ENCODE measurements at places on chromosomes 5 and 9.

DNA sequence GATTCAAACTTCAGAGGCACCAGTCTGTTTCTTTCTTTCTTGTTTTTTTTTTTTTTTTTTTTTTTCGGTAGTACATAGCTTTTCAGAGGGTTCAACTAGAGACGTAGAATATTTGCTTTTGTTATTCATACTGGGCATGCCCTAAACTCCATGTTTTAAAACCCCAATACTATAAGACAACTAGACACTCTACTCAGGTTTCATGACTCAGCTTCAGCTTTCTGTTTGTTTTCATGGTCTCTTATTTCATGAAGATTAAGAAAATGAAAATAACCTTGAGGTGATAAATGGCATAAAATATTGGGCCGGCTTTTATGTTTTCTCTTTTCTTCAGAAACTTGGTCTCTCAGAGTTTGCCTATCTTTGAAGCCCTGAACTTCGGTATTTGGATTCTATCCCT lies 2126.3 kb upstream of the ACO1 start:
- DNase-seq, result no peak

DNA sequence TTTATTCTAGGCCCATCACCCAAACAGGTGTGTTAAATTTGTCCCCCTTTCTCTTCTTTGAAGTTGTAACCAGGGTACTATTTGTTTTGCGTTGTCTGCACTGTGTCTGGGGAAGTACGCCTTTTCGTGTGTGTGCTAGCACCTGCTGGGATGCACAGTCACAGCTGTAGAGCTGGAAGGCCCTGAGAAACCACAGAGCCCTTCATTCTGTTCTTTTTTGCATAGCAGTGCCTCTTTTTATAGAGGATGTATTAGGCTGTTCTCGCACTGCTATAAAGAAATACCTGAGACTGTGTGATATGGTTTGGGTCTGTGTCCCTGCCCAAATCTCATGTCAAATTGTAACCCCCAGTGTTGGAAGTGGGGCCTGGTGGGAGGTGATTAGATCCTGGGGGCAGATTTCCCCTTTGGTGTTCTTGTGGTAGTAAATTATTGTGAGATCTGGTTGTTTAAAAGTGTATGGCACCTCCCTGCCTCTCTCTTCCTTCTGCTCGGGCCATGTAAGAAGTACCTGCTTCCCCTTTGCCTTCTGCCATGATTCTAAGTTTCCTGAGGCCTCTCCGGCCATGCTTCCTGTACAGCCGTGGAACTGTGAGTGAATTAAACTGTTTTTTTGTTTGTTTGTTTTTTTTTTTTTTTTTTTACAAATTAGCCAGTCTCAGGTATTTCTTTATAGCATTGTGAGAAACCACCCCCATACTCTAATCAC lies 14.0 kb downstream of the SEC61B start:
- no peak for DNase-seq

DNA sequence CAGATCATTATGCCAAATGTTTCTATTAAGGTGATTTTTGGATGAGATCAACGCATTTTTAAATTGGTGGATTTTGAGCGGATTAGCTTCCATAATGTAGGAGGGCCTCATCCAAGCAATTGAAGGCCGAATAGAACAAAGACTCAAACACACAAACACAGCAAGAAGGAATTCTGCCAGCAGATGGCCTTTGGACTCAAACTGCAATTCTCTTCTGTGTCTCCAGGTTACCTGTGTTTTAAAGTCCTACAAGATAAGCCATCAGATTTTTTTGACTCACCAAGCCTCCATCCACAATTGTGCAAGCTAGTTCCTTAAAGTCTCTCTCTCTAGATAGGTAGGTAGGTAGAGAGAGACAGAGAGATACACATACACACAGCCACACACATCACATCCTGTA lies 25.5 kb downstream of the CDH6 start:
- no peak for DNase-seq

DNA sequence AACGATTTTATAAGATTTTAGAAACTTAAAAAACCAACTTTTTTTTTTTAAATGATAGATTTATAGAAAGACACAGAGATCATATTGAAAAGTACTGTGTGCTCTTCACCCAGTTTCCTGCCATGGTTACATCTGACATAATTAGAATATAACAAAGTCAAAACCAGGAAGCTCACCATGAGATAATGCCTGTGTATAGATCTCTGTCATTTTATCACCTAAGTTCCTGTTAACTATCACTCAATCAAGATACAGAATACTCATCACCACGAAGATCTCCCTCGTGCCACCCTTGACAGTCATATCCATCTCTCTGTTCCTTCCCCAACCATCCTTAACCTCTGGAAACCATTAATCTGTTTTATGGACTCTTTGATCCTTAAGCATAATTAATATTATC lies 39.1 kb downstream of the POC5 start:
- no peak for DNase-seq

GRCh38 chr5:50900952-50901510 lies 234.6 kb downstream of the PARP8 start:
- no peak for DNase-seq

DNA sequence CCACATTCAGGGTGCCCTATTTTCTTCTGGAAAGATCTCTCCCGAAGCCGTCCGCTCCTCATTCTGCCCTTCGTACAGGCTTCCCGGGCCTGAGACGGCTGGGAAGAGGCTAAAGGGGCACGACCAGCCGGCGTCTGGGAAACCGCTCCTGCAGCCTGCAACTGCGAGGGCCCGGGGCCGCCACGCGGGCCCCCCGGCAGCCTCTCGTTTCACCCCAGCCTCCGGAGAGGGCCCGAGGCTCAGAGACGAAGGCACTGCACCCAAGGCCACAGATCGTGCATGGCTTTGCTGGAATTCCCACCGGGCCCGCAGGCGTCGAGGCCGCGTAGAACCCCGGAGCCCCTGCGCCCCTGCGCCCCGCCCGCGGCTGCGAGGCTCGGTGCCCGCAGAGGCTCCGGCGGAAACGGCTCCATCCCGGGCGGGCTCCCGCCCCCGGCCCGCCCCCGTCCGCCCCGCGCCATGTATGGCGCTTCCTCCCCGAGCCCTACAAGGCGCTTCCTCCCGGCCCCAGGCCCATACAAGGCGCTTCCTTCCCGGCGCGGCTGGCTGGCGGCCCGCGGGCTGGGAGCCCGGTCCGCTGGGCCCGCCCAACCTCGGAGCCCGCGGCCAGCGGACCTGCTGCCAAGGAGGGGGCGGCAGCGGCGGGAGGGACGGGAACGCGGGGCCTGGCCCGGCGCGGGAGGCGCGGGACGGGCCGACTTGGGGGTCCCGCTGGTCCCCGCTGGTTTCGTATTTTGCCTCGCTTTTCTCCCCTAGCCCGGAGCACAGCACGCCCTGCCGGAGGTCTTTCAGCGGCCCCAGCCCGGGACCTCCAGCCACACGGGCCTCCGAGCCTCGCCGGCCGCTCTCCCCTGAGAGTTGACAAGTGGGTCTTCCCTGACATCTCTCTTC lies 26.6 kb downstream of the EGR1 start:
- DNase-seq, result peak; percentile 65

GRCh38 chr5:34550247-34550646 lies 105.9 kb upstream of the RAI14 start:
- DNase-seq, result no peak

GRCh38 chr9:3873818-3874217 lies 348.0 kb upstream of the RFX3 start:
- no peak for DNase-seq

DNA sequence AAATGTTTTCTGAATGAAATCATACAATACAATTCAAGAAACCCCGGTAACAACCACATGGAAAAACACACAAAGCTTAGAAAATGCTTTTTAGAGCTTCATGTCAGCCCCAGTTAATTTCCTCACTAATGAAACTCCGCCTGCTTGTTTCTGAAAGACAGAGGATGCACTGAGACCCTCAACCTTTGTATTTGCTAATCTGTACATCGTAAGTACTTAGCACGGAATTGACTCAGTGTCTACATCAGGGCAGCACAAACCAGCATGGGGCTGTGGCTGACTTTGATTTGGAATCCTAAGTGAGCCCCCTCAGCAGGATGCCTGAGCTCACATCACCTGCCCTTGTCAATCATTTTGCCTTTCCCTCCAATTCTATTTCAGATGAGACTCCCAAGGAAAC lies 499.1 kb upstream of the MPDZ start:
- no peak for DNase-seq

GRCh38 chr9:76032797-76033373 lies 142.4 kb downstream of the PCSK5 start:
- DNase-seq, result no peak

DNA sequence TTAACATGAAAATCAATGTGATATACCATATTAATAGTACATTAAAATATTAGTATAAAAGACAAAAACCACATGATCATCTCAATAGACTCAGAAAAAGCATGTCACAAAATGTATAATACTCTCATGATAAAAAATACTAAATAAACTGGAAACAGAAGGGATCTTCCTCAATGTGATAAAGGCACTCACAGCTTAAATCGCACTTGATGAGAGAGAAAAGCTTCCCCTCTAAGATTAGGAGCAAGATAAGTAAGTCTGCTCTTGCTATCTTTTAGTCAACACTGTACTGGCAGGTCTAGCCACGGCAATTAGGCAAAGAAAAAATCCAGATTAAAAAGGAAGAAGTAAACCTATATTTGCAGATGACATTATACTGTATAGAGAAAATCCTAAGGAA lies 21.8 kb upstream of the MSH3 start:
- DNase-seq, result no peak

- DNase-seq, result no peak
Measured at GRCh38 chr9:133116346-133117231, 4.5 kb downstream of the RALGDS start.

- DNase-seq, result no peak
Measured at GRCh38 chr5:79850316-79850822, 140.7 kb downstream of the MTX3 start.

DNA sequence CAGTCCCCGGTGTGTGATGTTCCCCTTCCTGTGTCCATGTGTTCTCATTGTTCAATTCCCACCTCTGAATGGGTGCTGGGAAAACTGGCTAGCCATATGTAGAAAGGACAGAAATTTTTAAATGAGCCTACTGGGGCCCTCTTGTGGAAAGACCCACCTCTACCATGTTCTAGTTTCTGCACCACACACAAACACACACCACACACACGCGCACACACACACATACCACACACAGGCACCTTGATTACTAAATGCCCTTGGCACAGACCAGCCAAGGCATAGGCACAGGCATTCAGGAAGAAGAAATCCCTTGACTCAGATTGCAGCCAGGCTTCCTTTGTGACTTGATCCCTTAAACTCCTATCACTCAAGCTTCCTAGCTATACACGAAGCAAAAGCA lies 60.5 kb downstream of the SIL1 start:
- no peak for DNase-seq

- DNase-seq, result no peak
Measured at GRCh38 chr9:68894502-68894901, 119.4 kb downstream of the PRKACG start.

- DNase-seq, result no peak
Measured at GRCh38 chr5:143922718-143923117, 110.8 kb downstream of the HMHB1 start.

GRCh38 chr9:97761056-97761598 lies 64.0 kb upstream of the XPA start:
- DNase-seq, result no peak

DNA sequence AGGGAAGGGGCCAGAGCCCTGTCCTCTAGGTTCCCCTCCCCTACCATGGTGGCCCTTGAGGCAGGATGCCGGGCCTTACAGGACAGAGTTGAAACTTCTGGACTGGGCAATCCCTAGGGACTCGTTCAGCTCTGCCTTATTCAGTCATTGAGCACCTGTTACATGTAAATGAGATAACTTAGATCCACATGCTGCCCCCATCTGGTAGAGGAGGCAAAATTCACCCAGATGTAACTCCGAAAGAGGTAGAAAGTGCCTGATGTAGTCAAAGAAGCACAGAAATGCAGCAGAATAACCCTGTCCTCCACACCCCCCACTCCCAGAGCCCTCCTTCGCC lies 1.5 kb downstream of the GGTA1 start:
- DNase-seq, result no peak

- DNase-seq, result no peak
Measured at GRCh38 chr5:124519396-124519795, 227.0 kb downstream of the ZNF608 start.

DNA sequence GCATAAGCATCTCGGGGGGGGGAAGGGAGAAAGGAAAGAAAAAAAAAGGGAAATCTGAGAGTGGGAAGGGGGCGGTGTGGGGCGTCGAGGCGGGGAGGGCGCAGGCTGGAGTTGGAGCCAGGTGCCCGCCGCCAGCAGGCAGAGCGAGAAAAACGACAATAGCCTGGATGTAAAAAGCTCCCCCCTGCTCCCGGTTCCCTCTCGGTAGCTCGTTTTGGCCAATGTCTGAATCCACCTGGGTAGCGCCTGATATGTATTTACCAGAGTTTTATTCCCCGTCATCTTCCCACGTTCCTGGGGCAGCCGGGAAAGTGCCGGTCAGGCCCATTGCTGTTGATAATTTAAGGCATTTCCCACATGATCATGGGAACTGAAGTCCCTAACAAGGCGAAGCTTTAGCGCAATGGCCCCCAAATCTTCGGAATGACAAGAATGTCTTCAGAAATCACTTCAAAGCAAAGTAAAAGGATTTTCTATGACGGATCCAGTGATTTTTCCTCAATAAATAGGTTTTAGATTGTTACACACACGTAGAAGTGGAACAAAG lies 3.0 kb upstream of the OTP start:
- no peak for DNase-seq

DNA sequence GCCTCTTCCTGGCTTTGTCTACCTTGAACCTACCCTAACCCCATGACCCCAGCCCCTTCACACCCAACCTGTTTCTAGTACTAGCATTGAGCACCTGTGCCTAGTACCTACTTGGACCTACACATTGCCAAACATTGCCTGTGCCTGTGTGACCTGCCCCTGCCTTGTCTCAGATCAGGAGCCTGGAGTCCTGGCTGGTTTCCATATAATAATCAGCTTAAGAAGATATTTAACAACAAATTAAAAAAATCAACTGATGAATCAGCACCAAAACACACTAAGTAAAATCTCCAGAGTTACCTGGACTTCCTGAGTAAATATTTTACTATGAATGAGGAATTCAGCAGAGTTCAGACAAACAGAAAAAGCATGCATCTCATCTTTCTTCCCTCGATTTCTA lies 17.7 kb downstream of the LPAR1 start:
- DNase-seq, result no peak

DNA sequence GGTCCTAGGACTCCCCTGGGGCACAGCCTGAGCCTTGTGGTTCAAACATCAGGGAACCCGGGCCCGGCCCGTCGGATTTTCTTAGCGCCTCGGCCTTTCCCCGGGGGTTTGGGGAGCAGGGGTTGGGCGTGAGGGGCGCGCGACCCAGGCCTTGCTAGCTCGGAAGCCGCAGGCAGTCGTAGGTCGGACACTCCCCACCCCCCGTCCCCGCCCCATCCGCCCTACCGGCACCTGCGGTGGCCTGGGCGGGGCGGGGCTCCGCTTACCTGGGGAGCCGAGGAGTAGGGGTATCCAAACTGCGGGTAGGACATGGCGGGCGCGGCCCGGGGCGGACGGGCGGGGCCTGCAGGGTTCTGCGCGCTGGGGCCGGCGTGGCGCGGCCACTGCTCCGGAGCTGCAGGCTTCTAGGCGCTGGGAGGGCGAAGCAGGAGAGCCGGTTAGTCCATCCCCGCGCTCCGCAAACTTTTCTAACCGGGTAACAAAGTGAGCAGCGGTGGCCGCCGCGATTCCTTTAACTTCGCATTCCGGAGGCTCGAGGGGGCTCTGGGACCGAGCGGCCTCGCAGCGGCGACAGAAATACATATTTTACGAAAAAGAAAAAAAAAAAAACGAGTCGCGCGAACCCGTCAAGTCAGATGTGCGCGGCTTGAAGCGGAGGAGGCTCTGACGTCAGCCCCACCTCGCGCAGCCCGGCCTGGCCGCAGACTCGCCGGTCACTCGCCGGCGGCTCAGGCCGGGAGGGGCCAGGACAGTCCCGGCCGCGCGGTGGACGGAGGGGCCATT lies at the start of gene IRX4:
Gene IRX4, minus strand, starts transcription at position 589 of the 783 bp plus-strand sequence. Its CDS starts 278 bp downstream, at position 311.
- DNase-seq, result no peak

- DNase-seq, result no peak
Measured at GRCh38 chr5:158816011-158816696, 283.6 kb downstream of the EBF1 start.
